ENCODE measurements at places on chromosomes 6 and 20.
A peak's percentile ranks its signal among the peaks of the same experiment; 100 is the strongest.

DNA sequence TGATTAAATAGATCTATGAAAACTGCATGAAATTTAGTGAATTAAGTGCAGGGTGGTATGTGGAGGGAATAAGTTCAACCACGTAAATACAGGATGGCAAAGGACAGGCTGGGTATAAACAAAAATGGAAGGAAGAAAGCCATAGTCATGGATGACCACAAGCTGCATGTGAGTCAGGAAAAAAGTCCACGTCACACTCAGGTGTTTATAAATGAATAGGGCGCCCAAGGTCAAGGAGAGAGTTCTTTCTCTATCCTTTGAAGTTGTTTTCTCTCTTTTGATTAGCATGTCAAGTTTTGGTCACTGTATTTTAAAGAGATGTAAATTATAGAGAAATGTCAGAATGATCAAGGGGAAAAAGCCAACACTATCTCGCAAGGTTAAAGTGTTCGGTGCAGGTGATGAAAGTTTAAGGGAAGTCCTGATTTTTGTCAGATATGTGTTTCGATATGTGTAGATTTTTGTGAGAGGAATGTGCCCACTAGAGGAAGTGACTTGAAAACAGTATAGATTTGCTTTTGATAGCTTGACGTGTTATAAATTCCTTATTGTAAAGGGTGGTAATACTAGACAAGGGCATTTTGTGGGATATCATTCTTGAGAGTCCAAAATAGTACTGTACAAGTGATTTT is 58.7 kb downstream of the MAP3K4 start:
- DNase-seq, result no peak

- no peak for DNase-seq
Measured at GRCh38 chr20:4006640-4007039, 8.7 kb downstream of the RNF24 start.

DNA sequence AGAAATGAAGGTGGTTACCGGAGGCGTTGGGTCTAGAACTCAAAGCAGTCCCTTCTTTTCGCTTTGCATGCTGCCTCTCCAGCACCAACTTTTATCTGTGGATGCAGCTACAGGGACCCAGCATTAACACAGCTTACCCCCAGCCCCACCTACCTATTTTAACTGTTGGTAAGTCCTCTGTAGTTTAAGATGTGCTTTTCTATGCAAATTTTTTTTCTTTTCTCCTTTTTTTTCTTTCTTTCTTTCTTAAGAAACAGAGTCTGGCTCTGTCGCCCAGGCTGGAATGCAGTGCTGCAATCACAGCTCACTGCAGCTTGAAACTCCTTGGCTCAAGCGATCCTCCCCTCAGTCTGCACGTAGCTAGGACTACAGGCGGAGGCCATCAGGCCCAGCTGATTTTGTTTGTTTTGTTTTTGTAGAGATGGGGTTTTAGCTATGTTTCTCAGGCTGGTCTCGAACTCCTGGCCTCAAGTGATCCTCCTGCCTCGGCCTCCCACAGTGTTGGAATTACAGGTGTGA is 6.5 kb upstream of the USP45 start:
- no peak for DNase-seq

DNA sequence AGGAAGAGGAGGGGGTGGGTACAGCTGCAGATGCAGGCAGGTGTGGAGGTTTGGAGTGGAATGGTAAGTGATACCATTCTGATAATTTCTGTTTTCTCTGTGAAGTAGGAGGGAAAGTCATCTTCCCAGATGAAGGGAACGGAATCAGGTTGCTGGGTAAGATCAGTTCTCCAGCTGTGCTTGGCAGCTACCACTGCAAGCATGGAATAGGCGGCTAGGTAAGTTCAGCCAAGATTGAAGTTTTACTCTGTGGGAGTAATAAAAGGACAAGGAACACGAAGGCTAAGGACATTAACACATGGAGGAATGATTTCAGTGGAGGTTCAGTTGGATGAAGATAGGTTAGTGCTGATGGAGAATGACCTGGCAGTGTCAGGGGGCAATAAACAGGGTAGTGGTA is 128.3 kb downstream of the CARMIL1 start:
- DNase-seq, result no peak

DNA sequence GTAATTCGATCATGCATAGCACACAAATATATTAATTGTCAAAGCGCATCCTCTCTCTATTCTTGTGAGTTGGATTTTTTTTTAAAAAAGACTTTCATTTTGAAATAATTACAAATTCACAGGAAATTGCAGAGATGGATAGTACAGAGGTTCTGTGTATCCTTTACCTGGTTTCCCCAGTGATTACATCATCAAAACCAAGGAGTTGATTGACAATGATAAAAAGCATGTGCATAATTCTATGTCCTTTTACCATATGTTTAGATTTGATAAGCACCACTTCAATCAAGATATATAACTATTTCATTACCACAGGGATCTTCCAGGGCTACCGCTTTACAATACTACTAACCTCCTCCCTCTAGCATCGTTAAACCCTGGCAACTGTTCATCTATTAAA is 40.2 kb downstream of the CCN2 start:
- DNase-seq, result no peak

DNA sequence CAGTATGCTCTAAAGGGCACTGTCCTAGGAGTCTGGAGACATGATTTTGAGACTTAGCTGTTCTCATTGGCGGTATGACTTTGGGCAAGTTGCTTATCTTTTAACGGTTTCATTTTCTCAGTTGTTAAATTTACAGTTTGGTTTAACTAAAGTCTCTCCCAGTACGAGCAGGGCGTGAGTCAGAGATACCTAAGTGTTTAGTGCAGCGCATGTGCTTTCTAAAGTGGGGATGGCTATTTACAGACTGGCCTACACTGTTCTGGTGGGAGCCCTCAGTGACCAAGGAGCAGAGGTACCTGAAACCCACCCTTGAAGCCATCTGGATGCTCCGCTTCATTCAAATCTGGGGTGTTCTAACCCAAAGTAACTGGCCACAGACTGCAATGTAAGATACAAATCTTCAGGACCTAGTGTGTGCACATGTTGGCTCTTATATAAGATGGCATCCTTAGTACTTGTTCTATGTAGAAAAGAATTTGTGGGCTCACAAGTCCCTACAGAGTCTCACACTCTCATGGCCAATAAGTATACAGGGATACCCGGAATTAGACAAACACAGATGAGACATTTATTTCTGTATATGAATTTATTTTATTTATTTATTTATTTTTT is 10.7 kb downstream of the MSH5 start:
- DNase-seq, result no peak

DNA sequence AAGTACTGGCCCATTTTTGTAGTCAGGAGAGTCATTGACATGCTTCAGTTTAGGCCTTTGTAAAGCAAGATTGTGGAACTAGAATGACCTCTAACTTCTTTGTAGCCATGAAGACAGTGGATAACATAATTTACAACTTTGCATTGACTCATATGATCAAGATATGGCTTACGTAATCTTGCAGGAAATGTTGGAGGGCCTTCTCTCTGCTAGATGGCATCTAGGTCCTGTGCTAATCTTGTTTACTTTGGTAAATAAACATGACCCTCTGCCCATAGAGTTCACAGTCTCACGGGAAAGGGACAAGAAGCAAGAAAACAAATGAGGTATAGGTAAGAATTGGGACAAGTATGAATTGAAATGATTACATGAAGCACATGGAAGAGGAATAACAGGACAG is 355.2 kb upstream of the ARID1B start:
- DNase-seq, result no peak

DNA sequence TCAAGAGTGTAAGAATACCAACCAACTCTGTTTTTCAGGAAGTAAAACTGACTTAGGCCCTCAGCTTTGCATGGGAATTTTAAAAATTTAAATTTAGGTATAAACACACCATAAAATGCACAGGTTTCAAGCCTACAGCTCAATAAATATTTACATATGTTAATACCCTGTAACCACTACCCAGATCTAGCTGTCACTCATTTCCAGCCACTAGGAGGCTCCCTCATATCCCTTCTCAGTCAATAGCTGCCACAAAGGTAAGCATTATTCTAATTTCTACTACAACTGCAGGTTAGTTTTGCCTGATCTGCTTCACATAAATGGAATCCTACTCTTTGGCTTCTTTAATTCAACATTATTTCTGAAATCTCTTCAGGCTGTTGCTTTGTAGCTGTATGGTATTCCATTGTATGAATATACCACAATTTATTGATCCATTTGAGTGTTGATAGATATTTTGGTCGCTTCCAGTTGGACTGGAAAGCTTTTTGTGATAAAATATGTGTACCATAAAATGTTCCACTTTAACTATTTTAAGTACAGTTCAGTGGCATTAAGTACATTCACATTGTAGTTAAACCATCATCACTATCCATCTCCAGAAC is 32.5 kb upstream of the MEI4 start:
- DNase-seq, result no peak

GRCh38 chr6:9514146-9514545 is 900.7 kb downstream of the TFAP2A start:
- no peak for DNase-seq

DNA sequence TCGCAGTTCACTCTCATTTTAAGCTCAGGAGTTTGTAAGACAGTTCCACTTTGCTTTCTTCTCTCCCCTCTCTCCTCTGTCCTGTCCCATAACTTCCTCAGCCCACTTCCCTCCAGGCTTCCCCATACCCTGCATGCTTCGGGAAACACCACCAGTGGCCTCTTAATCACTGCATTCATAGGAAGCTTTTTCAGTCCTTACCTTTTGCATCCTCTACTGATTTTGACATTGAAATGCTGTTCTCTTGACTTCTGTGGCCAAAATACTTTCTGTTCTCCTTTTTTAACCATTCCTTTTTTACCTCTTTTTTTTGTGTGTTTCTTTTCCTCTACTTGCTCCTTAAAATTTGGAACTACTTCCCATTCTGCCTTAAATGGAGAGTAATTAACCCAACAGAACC is 69.7 kb downstream of the HIVEP1 start:
- DNase-seq, result no peak

- no peak for DNase-seq
Measured at GRCh38 chr6:152356662-152357061, 280.5 kb downstream of the SYNE1 start.

- no peak for DNase-seq
Measured at GRCh38 chr20:39857187-39857586, 831.8 kb downstream of the MAFB start.

- DNase-seq, result no peak
Measured at GRCh38 chr6:36643977-36644376, 34.5 kb upstream of the CDKN1A start.

DNA sequence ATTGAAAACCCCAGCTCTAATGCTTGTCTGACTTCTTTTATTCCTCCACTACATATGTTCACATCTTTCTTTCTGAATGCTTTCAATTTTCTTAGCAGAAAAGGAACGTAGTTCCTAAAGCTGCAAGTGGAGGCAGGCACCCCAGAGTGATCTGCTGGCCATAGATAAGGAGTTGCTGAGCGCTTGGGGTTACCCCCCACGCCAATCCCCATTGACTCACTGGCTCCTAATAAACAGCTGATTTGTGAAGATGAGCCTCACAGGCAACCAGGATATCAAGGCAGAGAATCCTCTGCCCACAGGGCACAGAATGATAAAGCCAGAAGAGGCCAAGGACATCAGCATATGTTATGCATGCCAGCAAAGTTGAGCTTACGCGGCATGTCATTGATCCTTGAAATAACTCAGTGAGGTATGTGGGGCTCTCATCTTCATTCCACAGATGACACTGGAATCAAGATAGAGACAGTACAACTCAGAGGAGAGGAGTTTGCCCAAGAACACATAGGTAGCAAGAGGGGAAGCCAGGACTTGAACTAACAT is 129.1 kb upstream of the PTPRT start:
- no peak for DNase-seq

GRCh38 chr6:18362058-18362561 is 25.0 kb upstream of the RNF144B start:
- no peak for DNase-seq

GRCh38 chr20:32819992-32820697 is 391 bp downstream of the MAPRE1 start:
- peak; percentile 78 for DNase-seq

- DNase-seq, result no peak
Measured at GRCh38 chr20:63206878-63207277, 9.1 kb downstream of the YTHDF1 start.

GRCh38 chr6:162727322-162728182 is at the start of the genes PACRG and PRKN:
TSS of gene PACRG (plus strand) at chr6:162727974.
TSS of gene PRKN (minus strand) at chr6:162727766.
- DNase-seq, result peak; percentile 100

DNA sequence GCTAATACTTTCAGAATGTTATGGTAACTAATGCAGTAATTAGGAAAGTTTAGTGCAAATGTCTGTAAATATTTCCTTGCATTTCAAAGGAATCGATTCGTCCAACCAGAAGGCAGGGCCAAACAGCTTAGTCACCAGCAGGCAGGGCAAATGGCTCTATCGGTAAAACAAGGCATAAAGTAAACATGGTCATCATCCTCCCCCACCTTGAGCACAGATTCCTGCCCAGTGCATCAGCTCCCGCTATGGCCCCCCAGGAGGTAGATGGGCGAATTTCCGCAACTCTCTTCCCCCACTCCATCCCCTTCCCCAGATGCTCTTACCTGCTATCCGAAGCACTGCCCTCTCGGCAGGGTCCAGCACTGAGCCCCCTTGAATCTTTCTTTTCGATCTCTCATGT is 103.8 kb upstream of the BEND6 start:
- DNase-seq, result no peak

DNA sequence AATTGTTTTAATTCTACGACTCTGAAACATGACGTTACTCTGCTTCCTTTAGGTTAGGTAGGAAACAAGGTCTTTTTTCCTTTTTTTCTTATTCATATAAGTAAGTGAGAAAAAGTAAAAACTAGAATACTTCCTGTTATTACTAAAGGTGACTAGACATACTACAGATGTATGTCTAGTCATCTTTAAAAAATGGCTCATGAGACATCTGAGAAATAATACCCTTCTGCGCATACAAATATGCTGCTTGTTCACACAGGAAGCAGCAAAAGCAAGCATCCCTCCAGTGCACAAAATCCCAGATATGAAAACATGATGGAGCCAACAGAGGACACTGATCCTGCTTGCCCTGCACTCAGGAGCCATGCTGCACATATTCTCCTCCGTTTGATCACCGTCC is 699.1 kb downstream of the EPM2A start:
- no peak for DNase-seq

DNA sequence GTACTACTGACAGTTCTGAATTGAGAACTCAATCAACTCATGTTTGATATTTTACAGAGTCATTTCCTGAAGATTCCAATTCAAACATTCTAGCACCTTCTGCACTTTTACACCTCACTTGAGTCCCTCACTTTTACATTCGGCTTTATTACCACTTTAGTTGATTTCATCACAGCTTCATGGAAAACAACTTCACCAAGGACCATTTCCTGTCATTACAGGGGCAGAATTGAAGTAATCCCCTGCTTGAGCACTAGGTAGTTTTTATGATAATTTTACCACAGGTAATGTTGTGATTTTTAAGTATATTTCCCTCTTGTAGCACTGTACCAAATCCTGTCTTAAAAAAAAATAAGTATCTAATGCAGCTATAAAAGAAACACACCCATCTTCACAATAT is 312.9 kb downstream of the BTBD9 start:
- DNase-seq, result no peak

DNA sequence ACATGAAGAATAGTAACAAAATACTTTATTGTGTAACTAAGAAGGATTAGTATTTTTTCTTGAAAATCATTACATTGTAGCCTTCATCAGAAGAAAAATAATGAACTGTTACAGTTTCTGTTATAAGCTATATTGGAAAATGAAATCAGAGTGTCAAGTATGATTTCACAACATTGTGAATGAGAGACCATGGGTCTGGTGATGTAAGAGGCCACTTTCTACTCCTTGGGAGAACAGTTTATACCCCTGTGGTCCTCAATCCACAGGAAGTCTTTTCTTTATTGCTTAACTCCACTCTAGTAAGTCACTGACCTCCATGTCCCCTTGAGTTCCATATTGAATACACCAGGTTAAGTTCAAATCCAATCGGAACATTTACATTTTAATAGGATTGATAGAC is 218.7 kb upstream of the FERMT1 start:
- no peak for DNase-seq

GRCh38 chr6:71457929-71458328 is 169.3 kb downstream of the OGFRL1 start:
- DNase-seq, result no peak
